ENCODE measurements at places on chromosomes 7 and 10.

DNA sequence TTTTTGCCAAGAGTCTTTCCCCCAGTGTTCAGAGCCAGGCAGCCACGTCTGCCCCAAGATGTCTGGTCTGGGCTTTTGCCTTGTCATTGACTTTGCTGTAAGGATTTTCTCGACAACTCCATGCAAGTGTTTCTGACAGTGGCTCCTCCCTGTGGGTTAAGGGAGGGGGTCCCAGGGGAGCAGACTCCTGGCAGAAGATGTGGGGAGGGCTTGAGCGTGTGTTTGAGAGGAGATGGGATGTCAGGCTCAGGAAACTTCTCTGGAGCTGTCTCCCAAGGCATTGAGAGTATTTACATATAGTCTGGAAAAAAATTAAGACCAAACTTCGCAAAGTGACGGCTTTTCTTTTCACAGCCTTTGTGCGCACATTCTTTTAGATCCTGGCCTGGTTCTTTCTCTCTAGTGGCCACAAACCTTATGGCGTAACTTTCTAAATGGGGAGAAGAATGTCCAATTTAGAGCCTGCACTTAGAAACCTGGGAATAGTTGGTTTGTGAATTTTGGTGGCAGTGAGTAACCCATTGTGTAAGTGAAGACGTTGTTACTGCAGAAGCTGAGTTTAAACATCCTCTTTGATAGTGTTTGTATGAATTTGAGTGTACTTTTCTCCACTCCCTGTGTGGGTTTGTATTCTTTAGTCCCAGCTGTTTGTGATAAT, 201.5 kb downstream of the LRMDA start:
- DNase-seq, result no peak

GRCh38 chr7:39240864-39241263, 263.2 kb downstream of the POU6F2 start:
- no peak for DNase-seq

- peak; percentile 92 for DNase-seq
Measured at GRCh38 chr7:75565132-75565837, 73.2 kb downstream of the SPDYE5 start.

DNA sequence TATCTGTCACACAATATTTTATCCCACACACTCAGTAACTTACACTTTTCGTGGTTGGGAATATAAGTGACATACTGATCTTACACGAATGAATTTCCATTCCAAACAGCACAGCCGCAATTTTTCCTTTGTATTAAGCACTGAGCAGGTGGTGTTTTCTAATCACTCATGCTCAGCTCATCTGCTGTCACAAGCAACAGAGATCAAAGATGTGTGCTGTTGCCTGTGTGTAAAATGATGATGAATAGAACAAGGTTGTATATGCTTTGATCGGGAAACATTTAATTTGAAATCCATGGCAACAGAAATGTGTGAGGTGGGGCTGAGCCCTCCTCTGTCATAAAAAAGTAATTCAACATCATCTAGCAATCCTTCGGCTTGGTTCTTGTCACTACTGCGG, 927.7 kb upstream of the MBL2 start:
- DNase-seq, result no peak

DNA sequence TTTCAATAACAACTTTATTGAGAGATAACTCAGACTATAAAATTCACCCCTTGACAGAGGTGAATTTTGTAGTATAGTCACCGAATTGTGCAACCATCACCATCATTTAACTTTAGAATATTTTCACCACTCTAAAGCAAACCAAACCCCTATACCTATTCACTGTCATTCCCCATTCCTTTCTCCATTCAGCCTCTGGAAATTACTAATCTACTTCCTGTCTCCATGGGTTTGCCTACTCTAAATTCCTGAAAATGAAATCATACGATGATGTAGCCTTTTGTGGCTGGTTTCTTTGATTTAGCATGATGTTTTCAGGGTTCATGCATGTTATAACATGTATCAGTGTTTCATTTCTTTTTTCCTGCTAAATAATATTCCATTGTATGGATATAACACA, 15.6 kb upstream of the LMTK2 start:
- no peak for DNase-seq
